ENCODE measurements at places on chromosomes 11 and 22.

DNA sequence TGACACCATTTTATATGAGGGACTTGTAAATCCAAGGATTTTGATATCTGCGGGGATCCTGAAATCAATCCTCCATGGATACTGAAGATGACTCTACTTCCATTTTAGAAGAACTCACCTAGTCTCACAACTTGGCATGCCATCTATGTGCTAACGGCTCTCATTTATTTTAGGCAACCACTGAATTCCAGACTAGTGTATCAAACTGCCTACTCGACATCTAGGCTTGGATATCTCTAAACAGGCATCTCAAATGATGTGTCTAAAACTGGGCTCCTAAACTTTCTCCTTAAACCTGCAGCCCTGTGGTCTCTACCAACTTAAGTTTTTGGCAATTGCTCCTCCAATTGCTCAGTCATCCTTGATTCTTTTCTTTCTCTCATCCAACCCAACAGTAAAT lies 31.2 kb upstream of the CLNS1A start:
- no peak for DNase-seq

DNA sequence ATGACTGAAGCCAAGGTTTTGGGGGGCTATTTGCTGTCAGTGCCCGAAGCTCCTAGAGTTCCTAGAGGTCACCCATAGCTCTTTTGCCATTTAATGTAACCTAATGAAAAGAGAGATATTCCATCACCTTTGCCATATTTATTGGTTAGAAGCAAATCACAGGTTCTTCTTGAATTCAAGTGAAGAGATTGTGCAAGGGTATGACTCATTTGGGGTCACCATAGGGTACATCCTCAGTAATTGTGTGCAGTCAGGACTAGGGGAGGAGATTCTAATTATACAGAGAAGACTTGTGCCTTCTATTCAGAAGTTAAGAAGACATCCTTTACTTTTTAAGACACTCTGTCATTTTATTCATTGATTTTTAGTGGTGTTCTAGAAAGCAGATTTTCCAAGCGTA lies 6.9 kb upstream of the PRAME start:
- no peak for DNase-seq

DNA sequence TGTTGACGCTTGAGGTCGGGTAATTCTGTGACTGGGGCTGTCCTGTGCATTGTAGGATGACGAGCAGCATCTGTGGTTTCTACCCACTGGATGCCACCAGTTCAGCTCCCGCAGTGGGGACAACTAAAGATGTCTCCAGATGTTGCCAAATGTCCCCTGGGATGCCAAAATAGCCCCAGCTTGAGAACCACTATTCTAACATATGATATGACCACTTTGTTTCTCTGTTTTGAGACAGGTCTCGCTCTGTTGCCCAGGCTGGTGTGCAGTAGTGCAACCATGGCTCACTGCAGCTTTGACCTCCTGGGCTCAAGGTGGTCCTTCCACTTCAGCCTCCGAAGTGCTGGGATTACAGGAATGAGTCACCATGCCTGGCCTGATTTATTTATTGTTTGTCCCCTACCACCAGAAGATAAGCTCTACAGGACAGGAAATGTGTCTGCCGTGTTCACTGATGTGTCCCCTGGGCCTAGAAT lies 4.4 kb upstream of the MEN1 start:
- no peak for DNase-seq

DNA sequence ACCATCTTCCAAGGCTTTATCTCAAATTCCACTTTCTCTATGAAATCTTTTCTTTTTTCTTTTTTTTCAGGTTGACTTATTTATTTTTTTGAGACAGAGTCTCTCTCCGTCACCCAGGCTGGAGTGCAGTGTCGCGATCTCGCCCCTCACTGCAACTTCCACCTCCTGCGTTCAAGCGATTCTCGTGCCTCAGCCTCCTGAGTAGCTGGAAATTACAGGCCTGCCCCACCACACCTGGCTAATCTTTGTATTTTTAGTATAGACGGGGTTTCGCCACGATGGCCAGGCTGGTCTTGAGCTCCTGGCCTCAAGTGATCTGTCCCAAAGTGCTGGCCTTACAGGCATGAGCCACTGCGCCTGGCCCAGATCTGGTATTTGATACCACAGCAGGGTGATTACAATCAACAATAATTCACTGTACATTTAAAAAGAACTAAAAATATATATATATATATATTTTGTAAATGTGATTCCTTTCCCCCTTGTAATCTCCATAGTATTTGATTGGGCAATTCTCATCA lies 121.5 kb downstream of the MSANTD4 start:
- no peak for DNase-seq

GRCh38 chr11:73797457-73797856 lies 9.8 kb downstream of the MRPL48 start:
- DNase-seq = no peak

DNA sequence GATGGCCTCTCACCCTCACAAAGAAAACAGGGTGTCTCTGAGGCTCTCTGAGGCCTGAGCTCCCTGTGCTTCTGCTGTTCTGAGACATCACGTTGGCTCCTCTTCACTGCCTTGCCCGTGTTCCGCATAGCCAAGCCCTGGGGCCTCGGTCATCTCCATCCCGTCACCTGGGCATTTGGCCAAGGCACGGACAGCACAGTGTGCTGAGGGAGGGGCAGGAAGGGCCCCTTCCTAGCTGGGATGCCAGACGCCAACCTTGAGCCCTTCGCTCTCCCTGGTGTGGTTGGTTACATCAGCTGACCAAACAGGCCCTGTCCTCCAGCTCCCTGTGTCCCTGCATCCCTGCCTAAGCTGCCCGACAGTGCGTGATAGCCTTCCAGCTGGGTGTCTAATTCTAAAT lies 25.9 kb downstream of the MOV10L1 start:
- DNase-seq = no peak

GRCh38 chr22:45019861-45020655 lies 10.3 kb upstream of the PHF21B start:
- no peak for DNase-seq

DNA sequence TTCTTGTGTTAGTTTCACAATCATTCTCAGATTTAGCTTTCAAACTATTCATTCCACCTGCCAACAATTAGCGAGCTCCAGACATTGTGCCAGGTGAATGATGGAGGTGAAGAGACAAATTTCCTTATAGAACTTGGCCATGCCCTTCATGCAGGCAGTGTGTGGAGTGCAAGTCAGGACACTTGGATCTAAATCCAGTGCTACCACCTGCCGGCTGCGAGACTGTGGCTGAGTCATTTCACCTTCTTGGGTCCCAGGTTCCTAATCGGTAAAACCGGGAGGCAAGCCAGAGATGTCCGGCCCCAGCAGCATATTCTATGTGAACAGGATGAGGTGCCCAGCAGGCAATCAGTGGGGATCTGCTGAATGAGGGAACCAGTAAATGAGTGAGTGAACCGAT lies 18.6 kb upstream of the EHF start:
- no peak for DNase-seq

DNA sequence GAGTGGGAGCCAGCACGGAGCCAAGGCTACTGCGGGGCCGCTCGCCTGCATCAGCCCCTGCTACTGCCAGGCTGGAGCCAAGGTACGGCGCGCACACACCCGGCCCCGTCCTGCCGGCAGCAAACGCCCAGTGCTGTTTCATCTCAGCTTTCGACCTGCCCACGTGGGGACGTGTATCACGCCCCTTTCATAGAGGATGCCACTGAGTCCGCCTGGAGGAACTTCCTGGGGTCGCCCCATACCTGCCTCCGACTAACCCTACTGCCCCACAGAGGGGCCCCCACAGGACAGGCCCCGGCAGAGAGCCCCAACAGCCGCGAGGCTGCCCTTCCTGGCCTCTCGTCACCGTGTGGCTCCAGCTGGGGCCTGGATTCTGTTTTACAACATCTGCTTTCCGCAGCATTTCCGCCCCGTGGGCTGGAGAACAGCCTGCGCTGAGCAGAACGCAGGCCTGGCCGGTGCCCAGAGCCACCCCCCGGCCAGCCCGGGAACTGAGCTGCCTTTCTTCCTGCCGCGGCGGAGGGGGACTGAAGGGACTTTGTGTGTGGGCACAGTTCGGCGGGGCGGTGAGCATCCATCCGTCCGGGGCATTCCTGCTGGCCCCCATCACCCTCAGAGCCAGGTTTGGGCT lies 22.9 kb upstream of the ARHGAP8 start:
- DNase-seq = peak; percentile 56

DNA sequence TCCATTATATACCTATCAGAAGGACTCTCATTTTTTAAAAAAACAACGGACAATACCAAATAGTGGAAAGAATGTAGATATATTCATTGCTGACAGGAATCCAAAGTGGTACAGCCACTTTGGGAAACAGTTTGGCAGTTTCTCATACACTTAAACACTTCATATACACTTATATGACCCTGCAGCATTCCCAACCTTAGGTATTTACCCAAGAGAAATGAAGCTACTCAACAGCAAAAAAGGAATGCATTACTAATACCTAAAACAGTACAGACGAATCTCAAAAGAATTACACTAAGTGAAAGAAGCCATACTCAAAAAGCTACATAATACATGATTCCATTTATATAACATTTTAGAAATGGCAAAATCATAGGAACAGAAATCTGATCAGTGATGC lies 51.5 kb downstream of the RBFOX2 start:
- no peak for DNase-seq

GRCh38 chr11:120940160-120940848 lies 83.6 kb upstream of the TBCEL start:
- DNase-seq = no peak

DNA sequence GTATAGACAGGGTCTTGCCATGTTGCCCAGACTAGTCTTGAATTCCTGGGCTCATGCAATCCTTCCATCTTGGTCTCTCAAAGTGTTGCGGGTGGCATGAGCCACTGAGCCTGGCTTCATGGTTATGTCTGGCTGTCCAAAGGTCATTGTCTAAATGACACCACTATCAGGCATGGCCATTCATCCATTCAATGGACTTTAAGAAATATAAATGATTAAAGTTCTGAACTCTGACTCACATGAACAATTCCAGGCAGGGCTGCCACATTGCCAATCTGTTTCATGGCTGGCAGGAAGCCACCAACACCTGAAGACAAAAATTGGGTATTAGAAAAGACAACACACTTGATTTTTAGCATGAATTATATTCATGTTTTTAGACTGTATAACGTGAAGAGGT lies 4.1 kb downstream of the RTCB start:
- DNase-seq = no peak

GRCh38 chr22:38820020-38820419 lies 23.8 kb downstream of the NPTXR start:
- no peak for DNase-seq

GRCh38 chr22:19867617-19868016 lies 12.9 kb upstream of the GNB1L start:
- no peak for DNase-seq

DNA sequence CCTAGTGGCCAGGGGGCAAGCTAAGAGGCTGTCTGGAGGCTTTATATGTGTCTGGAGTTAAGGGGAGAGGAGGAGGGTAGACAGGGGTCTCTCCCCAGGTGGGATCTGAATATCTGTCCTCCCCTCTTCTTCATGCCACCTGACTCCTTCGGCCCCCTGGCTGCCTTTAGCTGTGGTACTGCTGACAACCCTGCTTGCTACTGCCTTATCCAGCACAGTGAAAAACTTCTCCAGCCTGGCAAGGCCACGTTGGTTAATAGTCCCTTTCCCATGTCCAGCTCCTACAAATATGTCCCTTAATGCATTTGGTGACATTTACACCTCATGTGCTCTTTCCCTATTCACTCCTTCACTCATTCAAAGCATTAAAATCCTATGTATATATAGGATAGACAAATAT lies 42.4 kb upstream of the NNMT start:
- DNase-seq = no peak

- no peak for DNase-seq
Observed at GRCh38 chr11:79461144-79461543, 20.3 kb upstream of the TENM4 start.

DNA sequence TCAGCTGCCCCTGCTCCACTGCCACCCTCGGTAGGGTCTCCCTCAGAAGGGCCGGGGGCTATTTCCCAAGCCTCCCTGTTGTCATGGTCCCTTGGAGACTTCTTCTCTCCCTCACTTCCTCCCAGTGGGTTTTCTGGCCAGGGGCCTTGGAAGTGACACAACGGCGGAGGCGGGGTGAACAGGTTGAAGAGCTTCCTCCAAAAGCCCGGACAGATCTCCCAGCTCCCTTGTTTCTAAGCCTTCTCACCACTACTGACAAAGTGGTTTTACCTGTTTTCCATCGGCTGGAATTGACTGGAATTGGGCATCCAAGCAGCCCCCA lies 14.5 kb downstream of the MYH9 start:
- no peak for DNase-seq

DNA sequence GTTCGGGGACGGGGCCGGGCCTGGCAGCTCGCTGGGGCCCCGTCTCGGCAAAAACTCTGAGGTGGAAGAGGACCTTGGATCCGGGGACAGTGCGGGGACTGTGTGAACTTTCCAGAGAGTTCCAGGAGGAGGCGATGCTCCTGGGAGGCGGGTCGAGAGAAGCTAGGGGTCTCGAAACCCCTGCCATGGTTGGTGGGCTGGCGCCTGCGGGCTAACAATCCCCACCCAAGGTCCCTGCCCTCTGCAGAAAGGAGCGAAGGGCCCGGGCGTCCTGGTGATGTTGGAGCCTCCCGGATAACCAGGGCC lies 4.7 kb upstream of the GRK2 start:
- no peak for DNase-seq

- DNase-seq = no peak
Observed at GRCh38 chr11:80958361-80958760, 1517.5 kb upstream of the TENM4 start.

DNA sequence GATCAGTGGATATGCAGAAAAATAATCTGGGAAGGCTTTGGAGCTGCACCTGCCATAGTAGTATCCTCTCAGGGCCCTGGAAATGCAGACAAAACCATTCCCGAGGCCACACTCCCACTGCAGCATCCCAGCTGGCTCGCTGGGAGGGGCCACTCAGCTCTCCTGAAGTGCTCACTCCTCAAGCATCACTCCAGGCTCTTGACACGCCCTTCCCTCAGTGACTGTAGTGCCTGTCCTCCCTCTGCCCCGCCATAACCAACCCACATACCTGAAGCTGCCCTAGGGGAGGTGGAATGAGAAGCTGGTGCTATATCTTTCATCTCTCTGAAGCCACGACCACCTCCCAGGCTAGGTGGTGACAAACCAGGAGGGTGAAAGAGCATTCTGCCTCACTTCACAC lies 4.8 kb downstream of the DSCAML1 start:
- DNase-seq = no peak

- DNase-seq = no peak
Observed at GRCh38 chr11:96264364-96264763, 78.6 kb downstream of the MAML2 start.

GRCh38 chr22:34972191-34972897 lies 93.6 kb upstream of the ISX start:
- no peak for DNase-seq

- no peak for DNase-seq
Observed at GRCh38 chr22:29707010-29707409, 12.8 kb upstream of the CABP7 start.

DNA sequence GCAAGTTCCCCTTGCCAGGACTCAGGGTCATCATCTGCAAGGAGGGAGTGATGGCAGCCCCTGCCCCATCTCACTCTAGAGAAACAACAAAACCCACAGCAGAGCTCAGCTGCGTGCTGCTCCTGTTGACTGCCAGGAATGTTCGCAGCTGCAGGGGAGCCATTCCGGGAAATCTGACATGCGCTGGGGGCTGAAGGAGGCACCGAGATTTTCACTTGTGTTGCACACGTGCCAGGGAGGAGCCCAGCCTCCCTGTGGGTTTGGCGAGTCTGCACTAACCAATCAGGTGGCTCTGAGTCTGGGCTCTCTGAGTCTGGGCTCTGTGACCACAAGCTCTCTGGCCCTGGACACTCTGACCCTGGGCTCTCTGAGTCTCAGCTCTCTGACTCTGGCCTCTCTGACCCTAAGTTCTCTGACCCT lies 10.5 kb downstream of the FGF3 start:
- DNase-seq = no peak

GRCh38 chr22:35552196-35552842 lies 11.7 kb downstream of the RASD2 start:
- peak; percentile 65 for DNase-seq
